Left lung (tissue), 14 donors: ENCODE measurements at places on chromosomes 2 and 18.

- DNase-seq, result no peak
These were observed 72.9 kb upstream of the RBM44 start for GRCh38 chr2:237725661-237726060.

DNA sequence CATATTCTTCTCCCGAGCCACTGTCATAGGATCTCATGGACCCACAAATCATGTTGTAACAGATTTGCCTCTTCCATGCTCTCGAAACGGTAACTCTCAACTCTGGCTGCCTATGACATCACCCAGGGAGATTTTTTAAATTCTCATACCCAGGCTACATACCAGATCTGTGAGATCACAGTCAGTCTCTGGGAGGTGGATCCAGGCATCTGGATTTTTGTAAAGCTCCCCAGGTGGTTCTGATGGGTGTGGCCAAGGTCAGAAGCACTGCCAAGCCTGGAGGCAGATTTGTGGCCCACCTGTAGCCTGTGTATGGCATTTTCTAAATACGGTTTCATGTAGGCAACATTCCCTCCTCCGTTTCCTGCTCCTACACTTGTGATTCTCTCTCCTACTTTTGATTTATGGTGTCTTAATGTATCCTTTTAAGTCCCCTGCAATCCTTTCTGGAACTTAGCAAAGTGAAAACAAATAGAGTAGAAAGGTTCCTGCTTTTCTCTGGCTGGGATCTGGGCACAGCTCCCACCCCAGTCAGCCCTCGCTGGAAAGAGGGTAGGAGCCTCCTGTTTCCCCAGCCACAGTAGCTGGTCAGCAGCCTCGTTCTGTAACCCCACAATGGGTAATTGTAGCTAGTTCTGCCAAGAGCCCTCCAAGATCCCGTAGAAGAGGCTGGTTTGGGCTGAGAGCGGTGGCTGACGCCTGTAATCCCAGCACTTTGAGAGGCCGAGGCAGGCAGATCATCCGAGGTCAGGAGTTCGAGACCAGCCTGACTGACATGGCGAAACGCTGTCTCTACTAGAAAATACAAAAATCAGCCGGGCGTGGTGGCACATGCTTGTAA, 96.2 kb downstream of the KLHL29 start:
- no peak for DNase-seq

GRCh38 chr2:669323-669722, 7.9 kb downstream of the TMEM18 start:
- DNase-seq, result no peak

DNA sequence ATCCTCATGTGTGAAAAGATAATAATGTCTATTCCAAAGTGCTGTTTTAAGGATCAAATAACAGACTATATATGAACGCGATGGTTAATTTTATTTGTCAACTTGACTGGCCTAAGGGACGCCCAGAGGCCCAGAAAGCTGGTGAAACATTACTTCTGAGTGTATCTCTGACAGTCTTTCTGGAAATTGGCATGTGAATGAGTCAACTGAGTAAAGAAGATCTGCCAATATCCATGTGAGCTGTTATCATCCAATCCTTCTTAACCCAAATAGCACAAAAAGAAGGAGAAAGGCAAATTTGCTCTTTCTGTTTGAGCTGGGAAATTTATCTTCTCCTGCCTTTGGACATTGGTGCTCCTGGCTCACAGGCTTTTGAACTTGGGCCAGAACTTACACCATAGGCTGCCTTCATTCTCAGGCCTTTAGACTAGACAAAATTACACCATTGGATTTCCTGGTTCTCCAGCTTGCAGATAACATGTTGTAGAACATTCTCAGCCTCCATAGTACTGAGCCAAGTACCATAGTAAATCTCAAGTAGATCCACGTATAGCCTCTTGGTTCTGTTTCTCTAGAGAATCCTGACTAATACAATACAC, 114.7 kb upstream of the DOCK10 start:
- DNase-seq, result no peak

DNA sequence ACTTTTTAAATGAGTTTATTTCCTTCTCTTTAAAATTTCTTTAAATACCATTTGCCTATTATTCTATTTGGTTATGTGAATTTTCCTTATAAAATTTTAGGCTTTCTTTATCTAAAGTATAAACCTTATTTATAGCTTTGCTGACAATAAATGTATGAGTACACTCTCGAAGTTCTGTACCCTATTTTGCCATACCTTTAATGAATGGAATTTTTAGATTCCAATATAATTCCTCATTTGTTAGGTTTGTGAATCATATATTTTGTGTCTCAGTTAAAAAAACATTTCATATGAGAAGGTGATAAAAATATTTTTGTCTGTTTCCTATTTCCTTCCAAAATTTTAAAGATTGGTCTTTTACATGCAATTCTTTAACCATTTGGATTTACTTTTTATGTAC, 427.4 kb upstream of the SLC8A1 start:
- DNase-seq, result no peak

- no peak for DNase-seq
These were observed 193.8 kb upstream of the DPP10 start for GRCh38 chr2:114248648-114249047.

GRCh38 chr2:105078906-105079495, 41.1 kb downstream of the MRPS9 start:
- no peak for DNase-seq

DNA sequence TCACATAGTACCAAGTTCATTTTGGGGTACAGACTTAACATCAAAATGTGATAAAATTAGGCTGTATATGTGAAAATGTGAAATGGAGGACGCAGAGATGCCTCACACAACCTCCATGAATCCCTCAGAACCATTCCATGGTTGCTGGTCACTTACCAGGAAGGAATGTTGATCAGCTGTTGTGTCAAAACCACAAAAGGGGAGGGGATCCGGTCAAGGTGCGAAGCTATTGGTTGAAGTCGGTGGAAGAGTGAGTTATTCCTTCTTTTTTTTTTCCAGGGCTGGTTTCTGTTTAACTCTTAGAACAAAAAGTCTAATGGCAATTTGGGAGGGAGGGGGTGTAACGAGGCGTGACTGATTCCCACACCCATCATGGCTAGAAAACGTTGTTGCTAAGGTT, 32.3 kb upstream of the REG3A start:
- DNase-seq, result no peak

GRCh38 chr2:152175012-152175367, 573 bp downstream of the STAM2 start:
- DNase-seq, result no peak

GRCh38 chr2:229174794-229175496, 96.1 kb downstream of the PID1 start:
- DNase-seq, result no peak

DNA sequence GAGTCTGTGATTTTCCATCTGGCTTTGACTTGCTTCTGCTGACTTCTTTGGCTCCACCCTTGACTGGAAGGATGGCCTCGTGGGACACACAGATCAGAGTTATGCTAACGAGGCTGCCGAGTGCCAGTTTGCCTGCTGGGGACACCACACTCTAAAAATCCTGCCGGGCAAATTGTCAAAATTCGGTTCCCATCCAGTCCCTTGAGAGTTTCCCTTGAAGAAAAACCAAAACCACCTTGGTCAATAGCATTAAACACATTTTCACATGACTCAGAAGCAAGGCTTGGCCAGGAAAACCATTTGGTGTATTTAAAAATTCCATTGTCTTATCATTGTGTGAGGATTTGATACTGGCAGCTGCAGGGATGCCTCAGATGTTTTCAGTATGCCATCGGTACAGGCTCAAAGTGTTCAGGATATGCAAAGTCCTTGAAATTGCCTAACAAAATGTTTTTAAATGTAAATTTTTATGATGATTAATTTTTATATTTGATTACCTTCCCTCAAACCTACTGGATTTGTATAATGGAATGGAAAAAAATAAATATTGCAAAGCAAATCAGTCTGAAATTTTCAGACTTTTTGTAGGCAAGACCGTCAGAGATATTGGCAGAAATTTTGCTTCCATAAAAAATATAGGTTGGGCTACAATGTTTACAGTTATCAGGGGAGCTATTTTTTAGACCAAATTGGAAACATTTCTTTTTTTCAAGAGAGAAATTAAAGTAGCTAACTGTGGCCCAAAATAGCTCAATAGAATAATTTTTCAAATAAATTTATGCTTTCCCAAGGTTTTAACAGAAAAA, 41.6 kb downstream of the KCNE4 start:
- no peak for DNase-seq

GRCh38 chr2:217302856-217303255, 443.0 kb upstream of the TNP1 start:
- no peak for DNase-seq

DNA sequence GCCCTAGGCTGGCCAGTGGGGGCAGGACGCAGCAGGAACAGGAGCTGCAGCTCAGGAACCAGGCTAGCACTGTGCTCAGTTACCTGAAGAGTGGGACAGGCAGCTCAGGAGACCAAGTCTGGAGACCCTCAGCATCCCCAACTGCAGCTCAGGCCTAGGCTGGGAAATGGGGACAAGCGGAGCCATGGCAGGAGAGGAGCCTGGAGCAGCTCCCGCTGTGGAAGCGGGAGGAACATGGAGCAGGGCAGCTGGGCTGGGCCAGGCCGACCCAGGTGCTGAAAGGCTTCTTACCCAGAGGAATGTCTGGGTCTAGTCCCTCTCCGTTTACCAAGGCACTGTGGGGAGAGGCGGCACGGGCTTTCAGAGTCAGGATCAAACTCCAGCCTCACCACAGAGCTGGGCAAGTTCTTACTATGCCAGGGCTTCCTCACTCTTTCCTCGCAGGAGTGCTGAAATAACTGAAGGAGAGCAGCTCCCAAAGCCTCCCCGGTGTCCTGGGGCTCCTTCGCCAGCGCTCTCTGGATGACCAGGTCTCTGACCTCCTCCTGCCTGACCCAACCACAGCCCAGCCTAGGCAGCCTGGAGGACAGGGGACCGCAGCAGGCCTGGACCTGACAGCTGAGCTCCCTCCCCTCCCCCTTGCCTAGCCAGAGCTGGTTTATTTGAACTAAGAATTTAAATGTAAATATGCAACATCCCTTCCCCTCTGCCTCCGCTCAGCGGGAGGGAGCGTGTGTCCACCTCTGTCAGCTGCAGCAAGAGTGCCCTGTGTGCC, 247.8 kb upstream of the SIX2 start:
- no peak for DNase-seq

DNA sequence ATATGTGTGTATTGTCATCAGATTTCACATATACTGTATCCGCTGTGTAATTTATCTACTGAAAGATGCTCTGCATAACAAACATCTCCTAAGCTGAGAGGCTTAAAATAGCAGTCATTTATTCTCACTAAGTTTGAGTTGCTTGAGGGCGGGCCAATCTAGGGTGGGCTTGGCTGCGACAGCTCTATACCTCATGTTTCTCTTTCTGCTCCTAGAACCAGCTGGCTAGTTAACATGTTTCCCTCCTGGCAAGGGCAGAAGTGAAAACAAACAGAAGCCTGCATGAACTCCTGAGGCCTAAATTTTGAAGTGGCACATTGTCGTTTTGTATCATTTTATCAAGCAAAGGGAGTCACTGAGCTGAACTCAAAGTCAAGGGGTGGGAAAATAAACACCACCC, 585.0 kb upstream of the VRK2 start:
- DNase-seq, result no peak

- DNase-seq, result no peak
These were observed 124.1 kb upstream of the KLHL14 start for GRCh38 chr18:32896776-32897547.

GRCh38 chr2:130951018-130951417, 114.3 kb downstream of the ARHGEF4 start:
- no peak for DNase-seq

GRCh38 chr2:96642564-96643360, at the start of gene FER1L5:
Gene FER1L5 (plus strand): TSS chr2:96642764. CDS start chr2:96642837, 73 bp downstream.
- DNase-seq, result no peak

DNA sequence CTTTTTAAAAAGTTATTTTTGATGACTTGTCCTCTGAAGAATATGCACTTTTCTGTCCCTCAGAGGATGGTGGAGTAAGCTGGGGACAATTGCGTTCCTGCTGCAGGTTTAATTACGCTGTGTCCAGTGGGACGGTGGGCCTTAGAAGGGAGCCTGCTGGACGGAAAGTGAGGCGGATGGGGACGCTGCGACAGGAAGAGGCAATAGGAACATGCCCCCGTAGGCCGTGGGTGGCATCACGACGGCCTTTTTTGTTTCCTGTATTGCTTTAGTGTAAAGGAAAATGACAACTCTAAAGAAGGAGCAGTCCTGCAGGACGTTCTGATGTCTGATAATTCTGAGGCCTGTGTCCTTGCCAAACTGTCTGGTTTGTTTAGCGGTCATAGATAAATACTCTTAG, 121.6 kb downstream of the NFATC1 start:
- DNase-seq, result no peak

GRCh38 chr2:887639-888038, 63.0 kb upstream of the SNTG2 start:
- DNase-seq, result no peak

GRCh38 chr2:18610090-18610489, 20.7 kb upstream of the NT5C1B start:
- DNase-seq, result no peak

DNA sequence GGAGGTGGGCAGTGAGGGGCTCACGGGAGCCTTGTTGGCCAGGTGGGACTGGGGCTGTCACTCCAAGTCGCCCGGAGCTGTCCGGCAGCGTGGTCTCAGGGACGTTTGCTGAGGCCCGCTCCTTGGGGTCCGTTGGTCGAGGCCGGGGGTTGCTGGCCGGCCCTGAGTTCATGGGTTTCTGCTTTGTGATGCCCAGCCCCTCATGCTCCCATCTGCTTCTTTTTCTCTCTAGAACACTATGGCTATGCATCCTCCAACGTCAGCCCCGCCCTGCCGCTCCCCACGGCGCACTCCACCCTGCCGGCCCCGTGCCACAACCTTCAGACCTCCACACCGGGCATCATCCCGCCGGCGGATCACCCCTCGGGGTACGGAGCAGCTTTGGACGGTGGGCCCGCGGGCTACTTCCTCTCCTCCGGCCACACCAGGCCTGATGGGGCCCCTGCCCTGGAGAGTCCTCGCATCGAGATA, 14.5 kb downstream of the NFATC1 start:
- DNase-seq, result no peak

- no peak for DNase-seq
These were observed 69.8 kb upstream of the PDE1A start for GRCh38 chr2:182496596-182496995.

DNA sequence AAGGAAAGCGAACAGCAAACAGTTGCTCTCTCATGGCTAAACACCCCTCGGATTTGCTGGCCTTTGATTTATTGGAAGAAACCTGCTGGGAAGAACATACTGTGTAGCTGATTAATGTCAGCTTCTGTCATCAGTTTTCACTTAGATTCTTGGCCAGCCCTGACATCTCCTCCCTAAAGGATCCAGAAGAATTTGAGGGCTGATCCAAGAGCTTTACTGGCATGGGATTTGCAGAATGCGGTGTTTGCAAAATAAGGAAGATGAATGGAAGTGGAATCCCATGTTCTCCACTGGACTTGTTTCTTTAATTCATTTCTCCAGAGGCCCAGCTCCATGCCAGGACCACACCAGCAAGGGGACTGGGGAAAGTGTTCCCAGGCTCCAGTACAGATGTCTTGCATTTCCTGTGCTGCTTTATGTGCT, 80.5 kb downstream of the RDH14 start:
- peak; percentile 33 for DNase-seq
